H1 (cell line): ENCODE measurements at places on chromosomes 6 and 20. TPM values are rescaled to one million over a fixed set of nuclear protein-coding genes. Genes with fewer than 3 reads are reported as not detected.
A peak's percentile ranks its signal among the peaks of the same experiment; 100 is the strongest.

GRCh38 chr20:6636209-6637159, 131.0 kb upstream of the BMP2 start:
- DNase-seq, result no peak
- H3K4me3 ChIP-seq, result no peak overlapping the region
- H3K4me1 ChIP-seq, result peaks cover 4% of the 10 kb centered on the region; the same call in 1 of the 2 replicates
- H3K36me3 ChIP-seq, result no peaks in the 10 kb centered on the region; the same call in 1 of the 2 replicates
- H3K27me3 ChIP-seq, result no peaks in the 10 kb centered on the region

TRIM15 gene
- 0.48 and 0.54 TPM in 2 replicates for total RNA-seq

GRCh38 chr6:112640891-112641290, 293.8 kb downstream of the RFPL4B start:
- no peak overlapping the region for H3K4me3 ChIP-seq
- no peak overlapping the region for H3K27ac ChIP-seq
- H3K36me3 ChIP-seq, result no peaks in the 10 kb centered on the region

DNA sequence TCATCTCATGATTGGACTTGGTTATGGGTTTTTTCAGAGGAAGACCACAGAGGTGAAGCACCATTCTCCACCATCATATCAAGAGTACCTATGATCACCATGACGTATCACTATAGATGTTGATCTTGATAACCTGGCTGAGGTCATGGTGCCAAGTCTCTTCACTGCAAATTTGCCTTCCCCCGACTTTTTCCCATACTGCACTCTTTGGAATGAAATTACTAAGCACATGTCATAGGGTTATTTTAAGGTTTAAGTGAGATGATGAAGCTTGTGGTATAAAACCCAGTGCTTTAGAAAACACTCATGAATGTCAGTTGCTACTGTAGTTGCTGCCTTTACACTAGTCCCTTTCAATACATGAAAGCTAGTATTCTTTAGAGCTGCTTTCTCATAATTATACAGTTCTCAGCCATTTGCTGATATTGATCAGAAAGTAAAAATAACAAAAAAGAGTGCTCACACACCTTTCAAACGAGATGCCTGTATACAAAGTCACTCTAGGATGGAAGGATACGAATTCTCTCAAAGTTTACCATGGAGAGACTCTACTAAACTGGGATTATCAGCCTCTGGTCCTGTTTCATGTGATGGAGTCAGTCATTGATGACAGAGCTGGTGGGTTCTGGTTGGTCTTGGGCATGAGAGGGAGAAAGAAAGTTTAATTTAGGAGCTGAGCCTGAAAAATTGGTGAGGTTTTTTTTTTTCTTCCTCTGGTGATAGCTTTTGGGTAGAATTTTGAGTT, 228.1 kb downstream of the PRL start:
- H3K4me1 ChIP-seq, result peaks cover 3% of the 10 kb centered on the region; the same call in 1 of the 2 replicates
- no peak overlapping the region for H3K4me3 ChIP-seq
- no peaks in the 10 kb centered on the region for H3K27me3 ChIP-seq
- no peaks in the 10 kb centered on the region for H3K36me3 ChIP-seq
- DNase-seq, result no peak

- H3K27me3 ChIP-seq, result no peaks in the 10 kb centered on the region
- no peak overlapping the region for H3K27ac ChIP-seq
- no peak for DNase-seq
- H3K36me3 ChIP-seq, result no peaks in the 10 kb centered on the region
These were observed 404.6 kb upstream of the OPRM1 start for GRCh38 chr6:153634416-153634815.

DNA sequence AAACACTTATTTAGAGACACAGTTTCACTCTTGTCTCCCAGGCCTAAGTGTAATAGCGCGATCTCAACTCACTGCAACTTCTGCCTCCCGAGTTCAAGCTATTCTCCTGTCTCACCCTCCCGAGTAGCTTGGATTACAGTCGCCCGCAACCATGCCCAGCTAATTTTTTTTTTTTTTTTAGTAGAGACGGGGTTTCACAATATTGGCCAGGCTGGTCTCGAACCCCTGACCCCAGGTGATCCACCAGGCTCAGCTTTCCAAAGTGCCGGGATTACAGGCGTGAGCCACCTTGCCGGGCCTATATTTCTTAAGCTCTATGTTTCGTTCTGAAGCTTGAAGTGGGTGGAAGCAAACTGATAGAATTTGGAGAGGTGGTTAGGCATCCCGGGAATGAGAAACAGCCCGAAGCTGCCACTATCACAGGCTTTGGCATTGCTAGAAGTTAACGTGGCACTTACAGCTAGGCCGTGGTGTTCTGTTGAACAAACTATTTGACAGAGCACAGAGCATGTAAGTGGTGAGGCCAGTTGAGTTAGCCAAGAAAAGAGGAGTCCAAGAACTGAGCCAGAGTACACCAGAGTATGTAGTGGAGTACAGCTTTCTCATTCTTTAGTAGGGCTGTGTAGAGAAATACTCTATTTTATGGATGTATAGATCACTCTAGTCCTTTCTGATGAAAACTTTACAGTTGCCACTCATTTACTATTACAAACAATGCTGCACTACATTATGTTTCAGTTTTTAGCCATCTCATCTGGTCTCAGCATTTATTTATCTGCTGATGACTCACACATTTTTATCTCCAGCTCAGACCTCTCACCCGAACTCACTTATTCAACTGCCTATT, 62.0 kb upstream of the HFE start:
- peak overlapping the region; percentile 48; the same call in 1 of the 2 replicates for H3K27ac ChIP-seq
- H3K27me3 ChIP-seq, result no peaks in the 10 kb centered on the region
- H3K36me3 ChIP-seq, result no peaks in the 10 kb centered on the region

OOEP gene
- total RNA-seq, result 0.41 TPM in 1 of 2 replicates, not detected in the other

GRCh38 chr20:35954907-35955251, 577 bp upstream of the SCAND1 start:
- H3K27me3 ChIP-seq, result no peaks in the 10 kb centered on the region
- peaks cover 3% of the 10 kb centered on the region for H3K4me1 ChIP-seq
- no peaks in the 10 kb centered on the region for H3K36me3 ChIP-seq
- no peak for DNase-seq
- H3K27ac ChIP-seq, result peak overlapping the region; percentile 88
- H3K4me3 ChIP-seq, result peak overlapping the region; percentile 83

ADGRF4 gene
- total RNA-seq, result not detected in 2 replicates

- DNase-seq, result no peak
- no peaks in the 10 kb centered on the region for H3K36me3 ChIP-seq
- H3K4me1 ChIP-seq, result no peaks in the 10 kb centered on the region
- no peak overlapping the region for H3K4me3 ChIP-seq
These were observed 20.1 kb downstream of the COL21A1 start for GRCh38 chr6:56227071-56227879.

KCNQ5 gene
- total RNA-seq, result 1.2 and 1.3 TPM in 2 replicates

- H3K4me1 ChIP-seq, result no peaks in the 10 kb centered on the region
- no peak for DNase-seq
- no peaks in the 10 kb centered on the region for H3K36me3 ChIP-seq
- no peak overlapping the region for H3K27ac ChIP-seq
- no peaks in the 10 kb centered on the region for H3K27me3 ChIP-seq
These were observed 84.5 kb downstream of the CHD6 start for GRCh38 chr20:41533537-41534136.

ZSCAN12 gene
- 8.6 and 9.6 TPM in 2 replicates for total RNA-seq

GRCh38 chr6:90008908-90009501, 114.7 kb downstream of the GJA10 start:
- H3K4me3 ChIP-seq, result no peak overlapping the region
- no peaks in the 10 kb centered on the region for H3K27me3 ChIP-seq
- no peak overlapping the region for H3K27ac ChIP-seq
- no peaks in the 10 kb centered on the region for H3K36me3 ChIP-seq
- no peaks in the 10 kb centered on the region for H3K4me1 ChIP-seq

PGC gene
- total RNA-seq, result not detected in 2 replicates

- no peak overlapping the region for H3K27ac ChIP-seq
- H3K36me3 ChIP-seq, result peaks cover 3% of the 10 kb centered on the region
- no peaks in the 10 kb centered on the region for H3K27me3 ChIP-seq
- DNase-seq, result no peak
These were observed 20.0 kb downstream of the ZNF341 start for GRCh38 chr20:33751775-33752174.
